Ovary (tissue), 10 donors: ENCODE measurements at places on chromosomes 2 and 18. TPM values are rescaled to one million over a fixed set of nuclear protein-coding genes. Genes with fewer than 3 reads are reported as not detected.
A peak's percentile ranks its signal among the peaks of the same experiment; 100 is the strongest.

DNA sequence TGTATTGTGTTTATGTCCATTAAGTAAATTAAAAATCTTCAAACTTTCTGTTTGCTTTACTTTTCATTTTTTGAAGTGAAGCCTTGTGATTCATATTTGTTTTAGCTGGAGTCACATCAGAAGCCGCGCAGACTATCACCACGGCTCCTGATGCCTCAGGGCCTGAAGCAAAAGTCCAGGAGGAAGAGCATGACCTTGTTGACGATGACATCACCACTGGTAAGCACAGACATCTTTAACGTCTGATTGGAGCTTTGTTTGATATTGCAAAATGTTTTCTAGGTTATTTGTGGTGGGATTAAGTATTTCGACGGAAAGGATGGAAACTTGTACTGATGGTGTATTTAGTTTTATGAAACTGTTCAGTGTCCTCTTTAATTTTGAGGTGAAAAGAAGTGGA is 164.8 kb downstream of the WDR7 start:
- no peak for DNase-seq

CAPN14 gene
- total RNA-seq = 0.05 TPM

MAP2 gene
- total RNA-seq = 16.6 TPM

DNA sequence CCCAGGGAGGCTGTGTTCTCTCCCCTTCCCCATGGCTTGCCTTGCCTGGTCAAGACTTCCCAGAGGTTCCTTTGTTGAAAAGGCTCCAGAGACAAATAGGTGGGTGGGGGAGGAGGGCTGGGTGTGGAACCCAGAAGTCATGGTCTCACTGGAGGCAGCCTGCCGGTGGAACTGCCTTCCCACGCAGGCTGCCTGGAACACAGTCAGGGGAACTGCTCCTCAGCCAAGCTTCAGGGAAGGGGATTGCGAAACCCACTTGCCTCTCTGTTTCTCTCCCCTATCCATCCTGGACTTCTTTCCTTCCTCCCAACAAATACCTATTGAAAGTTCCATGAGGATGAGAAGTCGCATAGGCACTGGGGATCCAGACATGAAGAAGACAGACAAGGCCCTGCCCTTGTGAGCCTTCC is 31.6 kb downstream of the MARCO start:
- no peak for DNase-seq

DNA sequence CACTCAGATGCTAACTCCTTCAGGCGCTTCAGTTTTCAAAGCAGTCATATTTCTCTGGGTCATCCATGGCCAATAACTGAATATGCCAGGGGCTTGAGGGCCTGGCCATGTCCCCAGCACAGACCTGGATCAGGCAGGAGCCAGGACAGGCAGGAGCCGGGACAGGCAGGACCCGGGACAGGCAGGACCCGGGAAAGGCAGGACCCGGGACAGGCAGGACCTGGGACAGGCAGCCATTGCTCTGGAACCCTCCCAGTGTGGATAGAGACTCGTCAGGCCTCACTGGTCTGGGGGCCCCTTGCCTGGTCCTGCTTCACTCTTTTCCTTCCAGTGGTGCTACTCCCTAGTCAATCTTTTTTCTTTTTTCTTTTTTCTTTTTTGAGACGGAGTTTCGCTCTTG is 117.5 kb upstream of the TEX51 start:
- no peak for DNase-seq

RNF152 gene
- 14.2 TPM for total RNA-seq

- DNase-seq = no peak
These were observed 316.4 kb downstream of the AGAP1 start for GRCh38 chr2:235810252-235810651.

DNA sequence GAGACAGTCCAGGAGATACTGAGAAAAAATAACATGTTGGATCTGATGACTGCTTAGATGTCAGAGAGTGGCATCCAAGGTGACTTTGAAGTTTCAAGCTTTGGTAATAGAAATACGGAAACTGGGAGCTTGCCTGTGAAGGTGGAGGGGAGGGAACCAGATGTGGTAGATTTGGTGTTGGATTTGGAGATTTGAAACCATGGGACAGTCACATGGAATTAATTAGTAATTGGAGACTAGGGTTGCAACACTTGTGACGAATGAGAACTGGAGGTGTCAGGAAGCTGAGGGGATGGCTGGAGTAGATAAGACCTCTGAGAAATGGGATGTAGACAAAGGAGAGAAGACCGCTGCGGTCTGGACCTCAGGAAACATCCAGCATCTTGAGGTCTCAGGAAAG is 46.7 kb downstream of the RPL37A start:
- DNase-seq = no peak

DNA sequence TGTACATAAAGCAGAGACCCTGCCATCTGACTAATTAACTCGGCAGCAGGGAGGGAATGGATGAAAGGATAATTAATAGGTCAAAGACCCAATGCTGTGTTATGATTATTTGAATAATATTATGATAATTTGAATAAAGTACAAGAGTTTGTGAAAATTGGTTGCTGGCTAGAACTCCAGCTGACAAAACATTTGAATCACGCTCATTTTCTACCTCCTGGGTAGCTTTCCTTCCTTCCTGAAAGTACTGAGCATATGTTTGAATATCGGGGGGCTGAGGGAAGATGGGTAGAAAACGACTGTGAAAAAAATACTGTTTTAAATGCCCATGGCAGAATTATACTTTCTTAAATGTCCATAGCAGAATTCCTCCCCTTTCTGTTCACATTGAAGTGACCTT is 243.6 kb upstream of the RBMS1 start:
- DNase-seq = no peak

KCNS3 gene
- 4.9 TPM for total RNA-seq

DNA sequence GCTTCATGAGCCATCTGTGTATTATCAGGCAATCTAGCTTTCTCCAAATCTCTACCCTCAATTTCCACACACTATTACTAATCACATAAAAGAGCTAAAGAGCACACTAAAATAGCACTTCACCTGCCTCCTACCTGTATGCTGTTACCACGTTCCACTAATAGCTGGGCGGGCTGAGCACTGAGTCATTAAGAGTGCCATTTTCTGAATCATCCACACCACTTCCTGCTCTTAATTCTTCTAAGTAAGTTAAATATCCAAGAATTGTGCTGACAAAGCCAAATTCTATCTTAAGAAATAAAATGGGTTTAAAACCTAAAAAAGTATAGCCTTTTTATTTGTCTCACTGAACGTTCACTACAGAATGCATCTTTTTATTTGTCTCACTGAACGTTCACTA is 35.7 kb downstream of the NOL10 start:
- DNase-seq = no peak

C2orf49 gene
- total RNA-seq = 22.8 TPM

CDH2 gene
- total RNA-seq = 2.9 TPM

TNFRSF11A gene
- 1.9 TPM for total RNA-seq

- no peak for DNase-seq
These were observed 197.6 kb downstream of the BCL11A start for GRCh38 chr2:60355849-60356261.

POTEC gene
- not detected for total RNA-seq

DNA sequence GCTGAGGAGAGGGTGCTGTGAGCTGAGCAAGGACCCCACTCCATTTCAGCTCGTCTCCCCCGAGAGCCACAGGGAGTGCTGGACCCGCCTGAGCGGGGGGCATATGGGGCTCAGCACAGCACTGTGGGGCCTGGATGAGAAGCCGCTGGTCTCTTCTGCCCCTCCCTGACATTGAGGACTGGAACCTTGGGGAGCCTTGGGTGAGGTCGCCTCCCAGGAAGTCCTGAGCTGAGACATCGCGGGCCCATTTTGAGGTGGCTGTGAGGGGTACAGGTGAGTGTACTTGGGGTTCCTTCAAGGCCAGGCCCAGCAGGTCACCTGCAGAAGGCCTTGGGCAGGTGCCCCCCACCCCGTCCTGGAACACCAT is 3.1 kb upstream of the AQP12A start:
- DNase-seq = no peak

- DNase-seq = no peak
These were observed 65.1 kb upstream of the TMEM17 start for GRCh38 chr2:62570861-62571698.

DNA sequence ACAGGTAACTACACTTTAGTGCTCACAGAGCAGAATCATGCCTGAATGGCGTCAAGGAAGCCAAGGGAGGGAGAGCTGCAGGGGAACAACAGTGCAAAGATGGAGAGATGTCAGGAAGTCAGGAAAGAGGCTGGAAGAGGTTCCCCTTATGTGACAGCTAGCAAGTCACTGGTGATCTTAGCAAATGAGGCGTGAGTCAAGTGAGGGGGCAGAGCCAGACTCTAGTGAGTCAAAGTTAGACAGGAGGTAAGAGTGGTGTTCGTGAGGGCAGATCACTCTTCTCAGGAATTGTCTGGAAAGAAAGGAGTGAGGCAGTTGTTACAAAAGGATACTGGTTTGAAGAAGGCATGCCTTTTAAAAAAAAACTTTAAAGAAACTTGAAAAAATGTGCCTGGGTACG is 87.1 kb downstream of the MEP1B start:
- no peak for DNase-seq

GRCh38 chr2:237353215-237353614 is 60.7 kb downstream of the COL6A3 start:
- DNase-seq = peak; percentile 20

DNA sequence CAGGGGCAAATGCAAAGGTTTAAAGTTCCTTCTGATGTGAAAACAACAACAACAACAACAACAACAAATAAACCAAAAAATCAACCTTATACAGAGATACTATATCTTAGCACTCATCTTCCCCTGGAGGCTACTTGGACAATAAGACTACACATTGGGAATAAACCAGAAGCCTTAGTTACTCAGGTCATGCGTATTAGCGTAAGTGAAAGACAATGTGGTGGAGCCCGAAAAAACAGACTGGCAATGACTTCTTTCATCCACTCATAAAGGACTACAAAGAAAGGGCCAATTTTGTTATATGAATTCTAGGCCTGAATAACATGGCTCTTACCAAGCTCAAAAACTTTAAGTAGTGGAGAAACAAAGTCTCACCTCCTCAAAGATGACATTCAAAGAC is 19.4 kb upstream of the PPP4R3B start:
- DNase-seq = no peak

- no peak for DNase-seq
These were observed 29.1 kb upstream of the CPS1 start for GRCh38 chr2:210527286-210527685.

ARL5A gene
- 37.3 TPM for total RNA-seq

GRCh38 chr2:180006231-180006630 is 866 bp downstream of the CWC22 start:
- no peak for DNase-seq

- DNase-seq = no peak
These were observed 30.7 kb upstream of the KLHL14 start for GRCh38 chr18:32803568-32803967.

USP37 gene
- total RNA-seq = 21.3 TPM

- no peak for DNase-seq
These were observed 86.2 kb upstream of the SPATS2L start for GRCh38 chr2:200220251-200220650.

DNA sequence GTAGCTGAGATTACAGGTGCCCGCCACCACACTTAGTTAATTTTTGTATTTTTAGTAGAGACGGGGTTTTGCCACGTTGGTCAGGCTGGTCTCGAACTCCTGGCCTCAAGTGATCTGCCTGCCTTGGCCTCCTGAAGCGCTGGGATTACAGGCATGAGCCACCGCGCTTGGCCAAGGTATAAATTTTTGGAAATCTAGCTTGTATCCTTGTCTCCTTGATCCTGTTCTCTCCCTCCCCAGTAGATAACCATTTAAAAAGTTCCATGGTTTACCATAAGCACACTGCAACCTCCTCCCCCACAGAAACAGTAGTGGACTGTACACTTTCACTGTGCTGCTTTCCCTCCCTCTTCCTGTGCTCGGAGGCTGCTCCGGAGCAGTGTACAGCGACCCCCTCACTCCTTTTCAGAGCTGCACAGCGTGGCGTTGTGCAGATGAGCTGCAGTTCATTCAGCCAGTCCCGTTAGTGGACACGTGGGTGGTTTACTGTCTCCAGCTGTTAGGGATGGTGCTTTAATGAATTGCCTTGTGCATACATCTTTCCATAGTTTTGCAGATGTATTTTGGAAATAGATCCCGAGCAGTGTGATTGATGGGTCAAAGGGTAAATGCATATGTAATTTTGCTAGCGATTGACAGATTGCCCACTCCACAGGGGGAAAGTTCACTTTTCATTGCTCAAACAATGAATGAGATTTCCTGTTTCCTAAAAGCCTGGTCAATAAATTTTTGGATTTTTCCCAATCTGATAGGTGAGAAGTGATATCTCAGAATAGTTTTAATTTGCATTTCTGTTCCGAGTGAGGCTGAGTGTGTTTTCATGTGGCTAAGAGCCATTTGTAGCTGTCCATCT is 14.8 kb downstream of the ASB1 start:
- no peak for DNase-seq

GRCh38 chr2:235088496-235088921 is 136.7 kb downstream of the SH3BP4 start:
- no peak for DNase-seq

PSTPIP2 gene
- total RNA-seq = 4.6 TPM

GRCh38 chr2:146978577-146979555 is 866.0 kb upstream of the ACVR2A start:
- DNase-seq = no peak

DNA sequence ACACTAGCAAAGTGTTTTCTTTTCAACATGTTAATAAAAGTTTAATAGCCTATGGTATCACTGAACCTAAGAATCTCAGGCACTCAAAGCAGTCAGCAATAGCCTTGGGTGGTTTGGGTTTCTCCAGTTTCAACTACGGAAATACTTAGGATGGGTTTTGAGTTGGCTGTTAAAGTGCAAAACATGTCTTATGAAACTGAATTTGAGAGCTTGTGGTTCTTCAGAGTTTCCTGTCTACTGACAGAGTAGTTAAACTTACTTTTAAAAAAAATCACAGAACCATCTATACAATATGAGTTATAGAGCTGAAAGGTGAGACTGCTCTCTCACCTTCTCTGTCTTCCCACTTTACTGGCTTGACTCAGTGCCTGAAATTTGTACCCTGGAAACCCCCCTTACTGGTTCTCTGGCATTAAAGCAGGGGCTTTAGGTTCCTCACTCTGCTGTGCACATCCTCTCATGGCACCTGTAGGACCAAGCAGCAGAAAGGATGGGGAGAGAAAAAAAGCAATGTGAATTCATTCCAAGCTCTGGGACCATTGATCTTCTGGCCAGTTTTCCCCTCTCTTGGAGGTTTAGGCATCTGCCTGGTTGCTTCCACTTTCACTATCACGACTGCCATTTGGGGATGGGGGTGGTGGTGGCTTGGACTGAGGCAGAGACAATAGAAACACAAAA is 18.1 kb downstream of the CCDC141 start:
- no peak for DNase-seq
